ENCODE measurements at places on chromosomes 12 and 14. TPM values are rescaled to one million over a fixed set of nuclear protein-coding genes. Genes with fewer than 3 reads are reported as not detected.

Gene NCOR2
- 70.6 TPM for total RNA-seq

Gene C1S
- total RNA-seq: 70.9 TPM

Gene CAPZA3
- total RNA-seq: not detected

Gene ASCL1
- total RNA-seq: not detected

Gene TAS2R43
- total RNA-seq: 0.35 TPM

Gene RGS6
- not detected for total RNA-seq

Gene CPNE8
- total RNA-seq: 8.2 TPM

Gene CISTR
- not detected for total RNA-seq
